NCI-H510A (cell line): ENCODE measurements at places on chromosomes 4 and X.

GRCh38 chr4:44487341-44487740, 38.7 kb upstream of the KCTD8 start:
- DNase-seq = no peak

DNA sequence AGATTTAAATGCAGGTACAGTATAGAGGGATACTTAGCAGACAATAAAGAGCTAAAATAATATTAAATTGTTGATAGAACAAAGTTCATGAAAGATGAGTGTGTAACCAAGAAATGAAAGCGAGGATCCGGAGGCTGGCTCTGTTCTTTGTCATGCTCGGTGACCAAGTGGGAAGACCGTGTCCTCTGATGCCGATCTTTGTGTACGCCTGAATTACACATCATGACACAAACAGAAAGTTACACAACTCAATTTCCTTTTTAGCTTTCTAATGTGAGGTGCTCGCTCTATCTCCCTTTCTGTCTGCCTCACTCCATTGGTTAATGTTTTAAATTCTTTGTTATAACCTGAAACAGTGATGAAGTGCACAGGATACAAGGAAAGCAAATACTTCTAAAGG, 114.8 kb upstream of the NEIL3 start:
- no peak for DNase-seq

DNA sequence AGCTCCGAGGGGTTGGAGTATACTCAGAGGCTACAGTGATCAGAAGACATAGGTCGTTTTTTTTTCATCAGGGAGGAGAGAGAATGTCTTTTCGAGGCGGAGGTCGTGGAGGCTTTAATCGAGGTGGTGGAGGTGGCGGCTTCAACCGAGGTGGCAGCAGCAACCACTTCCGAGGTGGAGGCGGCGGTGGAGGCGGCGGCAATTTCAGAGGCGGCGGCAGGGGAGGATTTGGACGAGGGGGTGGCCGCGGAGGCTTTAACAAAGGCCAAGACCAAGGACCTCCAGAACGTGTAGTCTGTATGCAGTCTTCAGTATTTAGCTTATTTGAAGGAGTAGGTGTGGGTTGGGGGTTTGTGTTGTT, 500 bp downstream of the GAR1 start:
- DNase-seq = no peak

DNA sequence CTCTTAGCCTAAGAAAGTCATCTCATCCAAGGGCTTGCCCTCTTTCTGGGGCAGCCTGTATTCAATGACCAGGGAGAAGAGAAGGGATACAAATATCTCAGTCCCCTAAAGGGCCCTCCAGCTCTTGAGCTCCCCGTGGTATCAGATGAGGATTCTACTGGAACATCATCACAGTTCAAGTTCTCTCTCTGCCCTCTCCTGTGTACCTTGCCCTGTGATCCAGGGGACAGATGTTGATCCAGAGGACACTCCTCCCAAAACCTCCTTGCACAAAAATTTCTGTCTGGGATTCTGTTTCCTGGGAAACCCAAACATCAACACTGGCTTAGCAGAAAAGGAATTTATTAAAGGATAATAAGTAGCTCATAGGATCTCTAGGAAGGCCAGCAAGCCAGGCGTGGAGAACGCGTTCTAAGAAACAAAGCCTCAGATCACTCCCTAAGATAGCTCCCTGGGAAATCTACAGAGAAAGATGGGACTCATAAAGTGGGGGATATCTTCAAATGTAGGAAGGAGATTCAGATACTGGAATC, 296.3 kb upstream of the KLF3 start:
- no peak for DNase-seq

GRCh38 chrX:153828723-153829548, 1.4 kb downstream of the PDZD4 start:
- no peak for DNase-seq

DNA sequence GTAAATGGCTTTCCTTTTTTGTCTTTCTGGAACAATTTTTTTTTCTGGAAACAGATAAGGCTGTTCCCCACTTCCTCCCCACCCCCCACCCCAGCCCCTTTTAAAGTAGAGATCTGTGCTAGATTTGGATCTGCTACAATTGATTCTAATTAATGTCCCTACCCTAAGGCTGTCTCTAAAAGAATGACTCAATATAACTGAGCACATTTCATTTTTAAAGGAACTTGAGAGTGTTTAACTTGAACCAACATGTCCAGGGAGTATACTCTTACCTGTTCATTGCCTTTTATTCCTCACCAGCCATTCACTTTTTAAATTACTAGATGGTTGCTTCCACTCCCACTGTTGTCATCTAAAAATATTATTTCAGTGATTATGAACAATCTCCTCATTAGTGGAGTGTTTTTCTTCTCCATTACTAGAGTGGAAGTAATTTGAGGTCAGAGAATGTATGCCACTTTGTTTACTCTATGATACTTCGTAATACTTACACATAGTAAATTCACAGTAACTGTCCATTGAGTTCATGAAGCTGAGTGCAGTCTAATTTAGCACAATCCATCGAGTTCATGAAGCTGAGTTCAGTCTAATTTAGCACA, 14.1 kb upstream of the CNOT6L start:
- DNase-seq = no peak

GRCh38 chr4:7518871-7519637, 84.3 kb upstream of the PSAPL1 start:
- no peak for DNase-seq

DNA sequence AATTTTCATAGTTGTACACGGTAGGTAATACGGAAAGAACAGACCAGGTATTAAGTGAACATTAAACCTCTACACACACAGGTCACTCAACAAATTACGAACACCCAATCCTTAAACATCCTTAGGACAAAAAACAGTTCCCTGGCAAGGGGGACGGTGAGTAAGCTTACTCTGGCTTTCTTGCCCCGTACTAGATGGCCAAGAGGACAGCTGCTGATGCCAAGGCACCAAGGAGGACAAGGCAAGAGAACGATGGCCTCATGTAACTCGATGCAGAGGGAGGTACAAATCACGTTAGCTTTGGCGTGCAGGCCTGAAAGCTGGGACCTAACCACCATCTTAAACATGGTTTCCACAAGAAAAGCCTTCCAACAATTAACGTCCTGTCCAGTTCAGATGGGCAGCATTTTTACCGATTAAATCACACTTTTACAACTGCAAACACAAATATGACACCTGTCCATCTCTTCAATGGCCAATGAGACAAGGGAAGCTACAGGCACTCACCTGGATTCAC, 23.7 kb downstream of the FAT1 start:
- DNase-seq = no peak

- no peak for DNase-seq
These were observed 181.3 kb upstream of the NDST4 start for GRCh38 chr4:115294717-115295116.

GRCh38 chr4:4677556-4678522, 136.0 kb upstream of the STX18 start:
- DNase-seq = no peak

DNA sequence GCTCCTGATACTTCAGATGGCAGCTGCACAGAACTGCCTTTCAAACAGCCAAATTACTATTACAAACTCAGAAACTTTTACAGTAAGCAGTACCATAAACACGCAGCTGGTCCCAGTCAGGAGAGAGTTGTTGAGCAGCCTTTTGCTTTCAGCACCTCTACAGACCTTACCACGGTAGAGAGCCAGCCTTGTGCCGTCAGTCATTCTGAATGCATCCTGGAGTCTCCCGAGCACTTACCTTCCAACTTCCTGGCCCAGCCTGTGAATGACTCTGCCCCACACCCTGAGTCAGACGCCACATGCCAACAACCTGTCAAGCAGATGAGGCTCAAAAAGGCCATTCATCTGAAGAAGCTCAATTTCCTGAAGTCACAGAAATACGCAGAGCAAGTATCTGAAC, 12.4 kb downstream of the ZBTB49 start:
- no peak for DNase-seq

DNA sequence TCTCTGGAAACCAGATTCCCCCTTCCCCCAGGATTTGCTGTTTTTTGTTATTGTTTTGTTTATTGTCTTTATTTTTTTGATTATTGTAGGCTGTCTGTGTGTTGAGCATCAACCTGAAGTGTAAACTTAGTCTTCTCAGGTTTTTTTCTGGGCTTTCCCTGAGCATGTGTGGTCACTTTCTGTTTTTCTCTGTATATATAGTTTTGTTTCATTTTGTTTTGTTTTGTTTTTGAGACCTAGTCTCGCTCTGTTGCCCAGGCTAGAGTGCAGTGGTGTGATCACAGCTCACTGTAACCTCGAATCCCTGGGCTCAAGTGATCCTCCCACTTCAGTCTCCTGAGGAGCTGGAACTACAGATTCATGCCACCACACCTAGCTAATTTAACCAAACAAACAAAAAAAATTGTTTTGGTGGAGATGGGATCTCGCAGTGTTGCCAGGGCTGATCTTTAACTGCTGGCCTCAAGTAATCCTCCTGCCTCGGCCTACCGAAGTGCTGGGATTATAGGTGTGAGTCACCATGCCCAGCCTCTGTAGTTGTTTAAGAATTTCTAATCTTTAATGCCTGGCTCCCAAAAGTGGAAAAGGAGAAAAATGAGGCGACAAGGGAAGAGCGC, 9.1 kb downstream of the IL13RA1 start:
- no peak for DNase-seq

GRCh38 chr4:83192634-83193033, 78.1 kb upstream of the PLAC8 start:
- DNase-seq = no peak

GRCh38 chr4:74395633-74396032, 30.7 kb downstream of the EREG start:
- DNase-seq = no peak

GRCh38 chr4:71275570-71275969, 63.2 kb upstream of the SLC4A4 start:
- DNase-seq = no peak

- no peak for DNase-seq
These were observed 250.0 kb downstream of the ARHGAP24 start for GRCh38 chr4:85724791-85725563.

- no peak for DNase-seq
These were observed 3.8 kb upstream of the GRPR start for GRCh38 chrX:16119353-16120220.

GRCh38 chrX:135000516-135000915, 9.7 kb downstream of the SMIM10 start:
- no peak for DNase-seq

- no peak for DNase-seq
These were observed 1.7 kb upstream of the TMEM271 start for GRCh38 chr4:577499-578450.

DNA sequence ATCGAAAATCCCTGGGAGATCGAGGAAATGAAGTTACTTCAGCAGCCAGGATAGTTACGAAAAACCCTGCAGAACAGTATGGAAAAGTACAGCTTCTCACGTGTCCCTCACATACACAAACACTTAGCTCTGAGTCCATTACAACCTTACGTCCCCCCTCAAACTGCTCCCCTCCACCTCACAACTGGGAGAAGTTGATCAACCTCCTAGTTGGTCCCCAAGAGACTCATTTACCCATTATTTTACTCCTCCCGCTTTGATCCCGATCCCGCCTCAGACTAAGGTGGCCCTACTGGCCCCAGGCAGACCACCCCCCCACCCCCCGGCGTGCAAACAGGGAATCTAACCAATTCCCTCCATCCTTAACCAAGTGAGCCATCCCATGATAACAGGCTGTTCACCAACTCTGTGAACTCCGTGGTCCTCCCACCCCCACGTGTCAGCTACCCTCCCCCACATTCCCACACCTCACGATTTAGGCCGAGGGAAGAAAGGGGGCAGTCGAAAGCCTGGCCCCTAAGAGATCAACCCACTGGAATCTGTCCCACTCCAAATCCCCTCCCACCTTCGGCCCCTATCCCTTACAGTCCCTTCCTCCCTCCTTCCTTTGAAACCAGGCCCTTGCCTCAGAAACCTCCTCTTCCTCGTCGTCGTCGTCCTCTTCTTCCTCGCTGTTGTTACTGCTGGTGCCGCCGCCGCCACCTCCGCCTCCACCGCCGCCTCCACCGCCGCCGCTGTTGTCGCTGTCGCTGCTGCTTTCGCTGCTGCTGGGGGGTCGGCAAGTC, 755 bp downstream of the ANKRD17 start:
- peak; percentile 16 for DNase-seq

DNA sequence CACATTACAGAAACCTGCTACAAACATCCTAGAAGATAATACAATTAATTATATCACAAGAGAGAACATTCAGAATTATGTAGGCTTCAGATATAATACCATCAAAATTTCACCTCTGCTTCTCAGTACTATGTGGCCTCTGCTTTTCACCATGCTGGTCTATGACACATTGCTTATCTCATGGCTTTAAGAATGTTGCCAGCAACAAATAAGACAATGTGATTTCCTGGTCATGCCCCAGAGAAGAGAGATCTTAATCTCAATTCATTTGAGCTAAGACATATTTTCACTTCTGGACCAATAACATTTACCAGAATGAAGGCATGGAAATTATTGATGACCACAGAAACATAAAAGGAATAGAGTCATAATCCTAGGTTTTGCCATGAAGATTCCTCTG, 1233.4 kb upstream of the ADGRL3 start:
- DNase-seq = no peak

- no peak for DNase-seq
These were observed 166.1 kb downstream of the LRBA start for GRCh38 chr4:150849016-150849415.

DNA sequence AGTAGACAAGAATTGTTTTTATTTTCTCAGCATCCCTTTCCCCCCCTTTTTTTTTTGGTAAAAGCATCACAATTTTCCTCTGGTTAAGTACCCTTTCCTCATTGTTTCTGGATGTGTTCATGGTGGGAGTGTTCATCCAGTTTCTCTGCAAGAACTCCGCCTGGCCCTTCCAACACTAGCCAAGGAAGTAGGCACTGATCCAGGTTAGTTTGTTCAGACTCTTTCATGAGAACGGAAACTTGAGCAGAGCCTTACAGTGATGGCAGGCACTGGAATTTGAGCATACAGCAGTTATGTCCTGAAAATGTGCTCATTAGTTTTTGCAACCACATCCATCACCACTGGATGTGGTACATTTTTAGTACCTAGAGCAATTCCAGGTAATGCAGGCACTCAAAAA, 336.1 kb upstream of the BOD1L1 start:
- DNase-seq = no peak

DNA sequence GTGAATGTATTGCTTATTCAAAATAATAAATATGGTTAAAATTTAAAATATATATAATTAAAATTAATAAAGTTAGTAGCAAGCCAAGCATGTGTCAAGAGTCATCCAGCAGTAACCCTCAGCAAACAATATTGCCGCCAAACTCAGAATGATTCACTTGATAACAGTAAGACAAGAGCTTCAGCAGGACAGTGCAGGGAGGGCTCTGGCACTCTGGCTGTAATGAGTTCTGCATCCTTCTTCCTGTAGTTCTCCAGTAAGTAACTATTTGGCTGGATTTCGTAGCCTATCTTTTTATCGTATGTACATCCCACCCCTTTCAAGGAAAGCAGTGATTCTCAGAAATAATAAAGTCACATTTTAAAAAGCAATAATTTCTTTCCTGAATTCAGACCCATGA, 17.6 kb downstream of the OTUD6A start:
- DNase-seq = no peak
